ENCODE measurements at places on chromosomes 1 and 21.

GRCh38 chr1:202250982-202251381 is 57.4 kb downstream of the LGR6 start:
- no peak for DNase-seq

DNA sequence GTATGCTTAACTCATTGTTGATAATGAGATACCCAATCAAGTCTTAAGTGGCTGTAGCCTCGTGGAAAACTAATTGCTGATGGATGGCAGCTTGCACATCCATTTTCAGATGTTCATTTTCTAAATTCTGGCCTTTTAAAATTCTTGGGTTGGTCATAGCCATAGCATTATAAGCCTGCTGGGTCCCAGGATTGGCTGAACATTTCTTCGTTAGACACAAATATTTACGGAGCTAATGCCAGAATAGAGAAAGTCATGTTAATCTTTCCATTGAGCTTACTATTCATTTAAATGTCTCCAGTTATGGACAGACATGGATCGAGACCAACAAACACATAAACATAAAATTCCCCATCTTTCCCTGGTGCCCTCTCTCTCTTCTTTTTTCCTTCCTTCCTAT is 32.5 kb downstream of the CENPF start:
- DNase-seq: no peak

DNA sequence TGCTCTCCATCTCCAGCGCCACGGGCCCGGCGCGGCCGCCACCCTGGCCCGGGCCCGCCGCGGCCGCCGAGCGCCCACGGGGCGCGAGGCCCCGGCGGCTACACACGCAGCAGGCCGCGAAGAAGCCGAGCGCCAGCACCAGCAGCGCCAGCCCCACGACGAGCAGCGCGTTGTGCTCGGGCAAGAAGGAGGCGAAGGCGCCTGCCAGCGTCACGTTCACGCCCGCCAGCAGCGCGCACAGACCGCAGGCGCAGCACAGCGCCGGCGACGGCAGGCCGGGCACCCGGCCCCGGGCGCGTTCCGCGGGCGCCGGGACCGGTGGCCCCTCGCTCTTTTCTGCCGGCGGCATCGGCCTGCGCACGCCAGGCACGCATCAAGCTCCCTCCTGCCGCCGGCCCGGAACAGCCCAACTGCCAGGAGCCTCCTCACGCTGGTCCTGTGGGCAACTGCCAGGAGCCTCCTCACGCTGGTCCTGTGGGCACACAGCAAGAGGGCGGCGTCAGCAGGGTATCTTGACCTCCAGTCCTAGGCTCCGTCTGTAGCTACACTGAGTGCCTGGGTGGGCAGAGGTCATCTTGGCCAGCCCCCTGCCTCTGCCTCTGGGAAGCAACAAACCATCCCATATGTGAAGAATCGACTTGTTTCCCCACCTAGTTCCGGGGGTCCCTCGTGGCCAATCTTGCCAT is 18.1 kb downstream of the KNCN start:
- DNase-seq: peak; percentile 56

- DNase-seq: no peak
Observed at GRCh38 chr1:236491469-236492136, 32.2 kb upstream of the LGALS8 start.

DNA sequence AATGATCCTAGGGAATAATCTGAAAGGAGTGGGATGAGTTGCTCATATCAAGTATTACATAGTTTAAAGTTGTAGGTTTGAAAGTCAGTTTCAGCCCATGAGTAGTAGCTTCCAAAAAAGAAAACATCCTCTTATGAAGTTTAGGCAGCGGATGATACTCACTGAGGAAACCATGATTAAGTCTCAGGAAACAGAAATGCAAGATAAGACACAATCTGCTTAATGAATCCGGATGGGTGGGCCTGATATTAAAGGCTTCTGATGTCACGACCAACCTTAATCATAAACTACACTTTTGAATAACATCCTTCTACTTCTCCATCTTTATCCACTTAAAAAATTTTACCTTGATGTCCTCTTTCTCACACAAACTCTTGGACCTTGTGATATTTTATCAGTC is 61.8 kb downstream of the S1PR1 start:
- DNase-seq: no peak

DNA sequence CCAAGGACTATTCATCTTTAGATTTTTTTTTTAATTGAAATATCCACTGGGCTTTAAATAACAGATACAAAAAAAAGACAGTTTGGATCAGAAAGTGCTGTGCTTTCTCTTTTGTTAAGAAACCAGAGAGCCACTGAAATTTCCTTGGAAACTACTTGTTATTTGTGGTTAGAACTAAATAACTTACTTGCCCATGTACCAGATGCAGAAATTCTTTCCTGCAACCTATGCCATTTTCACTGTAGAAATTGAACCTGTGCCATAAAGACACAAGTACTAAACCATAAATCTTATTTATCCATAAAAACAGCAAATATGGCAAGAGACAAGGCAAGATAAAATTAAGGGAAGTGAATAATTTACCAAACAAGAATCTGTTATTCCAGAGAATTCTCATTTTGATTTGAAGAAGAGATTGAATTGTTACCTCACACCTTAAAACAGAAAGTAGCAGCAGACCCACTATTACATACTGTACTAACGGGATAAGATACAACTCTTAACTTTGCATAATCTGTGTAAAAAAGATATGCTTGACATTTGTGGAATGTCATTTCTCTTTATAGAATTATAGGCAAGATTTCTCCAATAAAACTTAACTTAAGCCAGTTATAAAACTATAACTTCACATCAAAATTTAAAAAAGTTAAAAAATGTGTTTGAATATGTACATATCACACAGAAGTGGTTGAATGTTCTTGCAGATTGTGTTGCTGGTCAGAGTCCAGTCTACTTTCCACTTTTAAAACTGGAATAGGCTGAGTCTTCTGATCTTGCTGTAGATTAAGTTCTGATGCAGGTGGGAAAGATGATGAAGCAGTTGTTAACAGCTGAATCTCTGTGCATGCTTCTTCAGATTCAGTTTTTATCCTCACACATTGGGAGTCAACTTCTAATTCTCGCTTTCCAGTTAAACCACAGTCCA is 6.3 kb upstream of the PHTF1 start:
- no peak for DNase-seq

GRCh38 chr1:25805863-25806225 is 5.9 kb downstream of the SELENON start:
- peak; percentile 82 for DNase-seq

DNA sequence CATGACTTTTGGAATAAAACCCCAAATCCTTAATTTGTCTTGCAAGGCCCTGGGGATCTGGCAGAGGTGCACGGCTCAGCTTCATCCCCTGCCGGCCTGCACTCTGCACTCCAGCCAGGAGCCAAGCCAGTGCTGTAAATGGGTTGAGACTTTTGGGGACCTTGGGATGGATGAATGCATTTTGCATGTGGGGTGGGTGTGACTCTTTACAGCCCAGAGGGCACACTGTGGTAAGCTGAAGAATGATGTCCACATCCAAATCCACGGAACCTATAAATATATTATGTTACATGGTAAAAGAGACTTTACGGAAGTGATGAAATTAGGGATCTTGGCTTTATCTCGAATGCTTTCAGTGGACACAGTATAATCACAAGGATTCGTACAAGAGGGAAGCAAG is 177.8 kb downstream of the EDEM3 start:
- no peak for DNase-seq

DNA sequence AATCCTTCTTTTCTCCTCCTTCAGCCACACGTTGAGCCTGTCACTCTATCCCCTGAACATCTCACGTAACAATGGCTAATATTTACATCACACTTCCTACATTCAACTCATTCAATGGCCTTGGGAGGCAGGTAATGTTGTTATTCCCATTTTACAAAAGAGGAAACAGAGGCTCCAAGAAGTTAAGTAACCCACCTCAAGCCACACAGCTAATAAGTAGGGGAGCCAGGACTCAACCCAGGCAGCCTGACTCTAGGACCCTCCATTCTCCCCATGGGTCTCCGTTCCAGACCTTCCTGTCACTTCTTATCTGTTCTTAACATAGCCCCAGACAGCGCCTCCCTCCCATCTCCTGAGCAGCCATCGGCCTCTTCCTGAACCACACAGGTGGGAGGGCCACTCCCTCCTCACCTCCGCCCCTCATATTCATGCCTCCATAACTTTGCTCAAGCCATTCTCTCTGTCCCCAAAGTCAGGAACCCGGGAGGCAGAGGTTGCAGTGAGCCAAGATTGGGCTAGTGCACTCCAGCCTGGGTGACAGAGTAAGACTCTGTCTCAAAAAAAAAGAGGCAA is 2.2 kb downstream of the PADI4 start:
- no peak for DNase-seq

DNA sequence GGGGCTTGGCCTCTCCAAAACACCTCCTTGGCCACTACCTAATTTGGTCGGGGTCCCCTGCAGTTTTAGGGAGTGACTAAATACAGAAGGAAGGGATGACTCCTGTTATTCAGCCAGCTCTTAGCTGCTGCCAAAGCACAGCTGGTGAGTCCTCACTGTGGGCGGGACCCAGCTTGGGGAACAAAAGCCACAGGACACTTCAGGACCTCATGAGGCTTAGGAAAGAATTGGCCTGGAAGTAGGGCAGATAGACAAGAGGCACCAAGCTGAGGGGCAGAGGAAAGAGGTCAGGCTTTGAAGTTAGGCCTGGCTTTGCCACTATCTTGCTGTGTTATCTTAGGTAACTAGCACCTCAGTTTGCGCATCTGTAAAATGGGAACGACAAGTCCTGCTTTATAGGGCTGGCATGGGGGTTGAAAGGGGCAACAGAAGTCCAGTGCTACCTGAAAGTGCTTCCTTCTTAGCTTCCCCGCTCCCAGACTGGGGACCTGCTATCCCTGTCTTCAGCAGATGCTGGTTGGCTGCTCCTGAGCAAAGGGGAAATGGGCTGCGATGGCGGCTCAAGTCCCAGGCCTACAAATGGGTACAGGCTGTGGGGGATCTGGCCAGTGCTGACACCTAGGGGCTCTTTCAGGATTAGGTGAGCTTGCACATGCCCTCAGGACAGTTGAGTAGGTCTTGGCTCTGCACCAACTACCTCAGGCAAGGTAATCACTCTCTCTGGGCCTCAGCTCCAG is 15.7 kb downstream of the IFI6 start:
- peak; percentile 72 for DNase-seq

- no peak for DNase-seq
Observed at GRCh38 chr1:85571181-85571759, 9.3 kb upstream of the CCN1 start.

- no peak for DNase-seq
Observed at GRCh38 chr1:206855859-206856258, 9.6 kb upstream of the IL20 start.

DNA sequence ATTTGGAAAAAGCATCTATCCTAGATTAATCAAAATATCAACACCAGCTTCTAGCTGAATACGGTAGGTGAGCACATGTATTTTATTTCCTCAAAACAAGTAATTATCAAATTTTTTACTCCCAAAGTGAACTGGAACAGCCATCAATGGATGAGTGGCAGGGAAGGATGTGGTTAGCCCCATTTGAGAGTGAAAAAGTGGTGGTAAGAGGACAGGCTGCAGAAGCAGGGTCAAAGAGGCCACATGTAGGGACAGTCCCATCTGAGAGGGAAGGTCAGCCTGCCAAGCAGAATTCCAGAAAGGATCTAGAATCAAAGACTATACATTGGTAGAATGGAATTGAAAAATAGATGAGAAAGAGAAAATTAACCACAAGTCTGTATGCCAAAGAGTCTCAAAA is 163.8 kb downstream of the SMYD3 start:
- no peak for DNase-seq

DNA sequence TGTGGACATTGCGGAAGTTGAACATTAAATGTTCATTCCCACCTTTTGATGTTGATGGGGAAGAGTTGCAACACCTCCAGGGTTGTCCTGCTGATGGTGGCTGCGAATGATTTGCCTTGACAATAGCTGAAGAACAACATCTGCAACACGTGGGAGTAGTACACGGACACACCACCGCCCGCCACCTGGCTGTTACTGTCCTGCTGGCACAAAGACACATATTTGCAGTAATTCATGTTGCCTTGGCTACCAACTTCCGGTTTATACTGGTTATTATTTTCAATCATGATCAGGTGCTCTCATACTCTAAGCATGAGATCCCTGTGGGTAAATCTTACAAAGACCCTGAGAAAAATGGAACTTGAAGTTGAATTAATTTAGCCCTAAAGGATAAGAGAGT is 55.2 kb downstream of the UBR4 start:
- DNase-seq: no peak

DNA sequence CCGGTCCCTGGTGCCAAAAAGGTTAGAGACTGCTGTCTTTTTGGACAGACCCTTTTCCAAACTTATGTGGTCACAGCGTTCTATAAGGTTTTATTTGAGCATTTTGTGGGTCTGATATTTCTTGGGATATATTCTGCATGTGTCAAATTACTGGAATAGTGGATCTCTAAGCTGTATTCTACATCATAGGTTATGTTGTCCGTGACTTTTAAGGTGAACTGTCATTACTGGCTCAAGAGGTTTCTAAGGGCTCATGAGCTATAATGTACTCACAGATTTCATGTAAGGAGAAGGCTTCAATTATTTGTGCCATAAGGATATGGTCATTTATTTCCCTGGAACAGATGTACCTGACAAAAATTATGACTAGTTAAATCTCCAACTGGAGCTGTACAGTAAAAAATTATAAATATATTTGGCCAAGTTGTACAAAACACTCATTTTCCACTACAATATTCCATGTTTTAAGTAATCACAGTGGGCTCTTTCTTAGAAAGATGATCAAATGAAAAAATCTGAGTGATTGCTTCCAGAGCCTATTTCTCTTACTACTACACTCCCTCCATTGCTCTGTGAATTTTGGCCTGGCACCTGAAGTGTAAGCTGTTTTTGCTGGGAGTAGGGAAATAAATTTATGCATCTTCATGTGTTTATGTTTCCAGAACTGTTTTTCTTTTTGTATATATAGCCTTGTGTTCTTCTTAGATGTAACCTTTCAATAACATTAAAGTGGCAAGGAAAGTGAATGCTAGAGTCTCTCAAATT is 538.1 kb upstream of the ZRANB2 start:
- no peak for DNase-seq

DNA sequence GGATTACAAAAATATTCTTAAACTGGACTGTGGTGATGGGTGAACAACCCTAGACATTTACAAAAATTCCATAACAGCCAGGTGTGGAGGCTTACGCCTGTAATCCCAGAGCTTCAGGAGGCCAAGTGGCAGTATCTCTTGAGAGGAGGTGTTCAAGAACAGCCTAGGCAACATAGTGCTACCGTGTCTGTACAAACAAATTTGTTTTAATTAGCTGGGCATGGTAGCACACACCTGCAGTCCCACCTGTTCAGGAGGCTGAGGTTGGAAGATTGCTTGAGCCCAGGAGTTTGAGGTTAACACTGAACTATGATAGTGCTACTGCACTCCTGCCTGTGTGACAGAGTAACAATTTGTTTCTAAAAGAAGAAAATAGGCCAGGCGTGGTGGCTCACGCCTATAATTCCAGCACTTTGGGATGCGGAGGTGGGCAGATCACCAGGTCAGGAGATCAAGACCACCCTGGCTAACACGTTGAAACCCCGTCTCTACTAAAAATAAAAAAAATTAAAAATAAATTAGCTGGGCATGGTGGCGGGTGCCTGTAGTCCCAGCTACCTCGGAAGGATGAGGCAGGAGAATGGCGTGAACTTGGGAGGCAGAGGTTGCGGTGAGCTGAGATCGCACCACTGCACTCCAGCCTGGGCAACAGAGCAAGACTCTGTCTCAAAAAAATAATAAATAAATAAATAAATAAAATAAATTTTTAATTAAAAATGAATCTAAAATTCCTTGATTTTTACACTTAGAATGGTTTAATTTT is 37.1 kb downstream of the ARID4B start:
- DNase-seq: no peak

- no peak for DNase-seq
Observed at GRCh38 chr1:80962564-80962963, 838.2 kb upstream of the ADGRL2 start.

Data from cardiac fibroblast (primary cell).